ENCODE measurements at places on chromosomes 3 and 15.

GRCh38 chr3:170040418-170040817 is 2.6 kb downstream of the GPR160 start:
- DNase-seq: no peak

DNA sequence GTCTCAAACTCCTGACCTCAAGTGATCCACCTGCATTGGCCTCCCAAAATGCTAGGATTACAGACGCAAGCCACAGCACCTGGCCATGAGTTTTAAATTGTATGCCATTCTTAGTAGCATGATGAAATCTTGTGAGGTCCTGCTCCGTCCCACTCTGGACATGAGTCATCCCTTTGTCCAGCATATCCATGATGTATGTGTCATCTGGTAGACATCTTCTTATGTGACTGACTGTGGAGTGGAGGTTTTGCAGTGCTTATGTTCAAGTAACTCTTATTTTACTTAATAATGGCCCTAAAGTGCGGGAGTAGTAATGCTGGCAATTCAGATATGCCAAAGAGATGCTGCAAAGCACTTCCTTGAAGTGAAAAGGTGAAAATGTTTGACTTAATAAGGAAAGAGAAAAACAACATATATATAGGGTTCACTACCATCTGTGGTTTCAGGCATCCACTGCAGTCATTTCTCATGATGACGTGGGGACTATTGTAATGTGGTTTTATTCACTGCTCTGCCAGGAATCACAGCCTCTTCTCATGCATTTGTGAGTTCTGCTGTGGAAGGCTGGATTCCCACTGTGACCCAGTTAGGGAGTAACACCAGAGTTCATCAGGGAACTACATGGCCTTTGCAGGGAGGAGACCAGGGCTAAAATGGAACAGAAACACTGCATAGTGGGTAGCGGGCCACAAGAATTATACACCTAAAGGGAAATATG is 204.6 kb upstream of the STRIT1 start:
- DNase-seq: peak; percentile 79

DNA sequence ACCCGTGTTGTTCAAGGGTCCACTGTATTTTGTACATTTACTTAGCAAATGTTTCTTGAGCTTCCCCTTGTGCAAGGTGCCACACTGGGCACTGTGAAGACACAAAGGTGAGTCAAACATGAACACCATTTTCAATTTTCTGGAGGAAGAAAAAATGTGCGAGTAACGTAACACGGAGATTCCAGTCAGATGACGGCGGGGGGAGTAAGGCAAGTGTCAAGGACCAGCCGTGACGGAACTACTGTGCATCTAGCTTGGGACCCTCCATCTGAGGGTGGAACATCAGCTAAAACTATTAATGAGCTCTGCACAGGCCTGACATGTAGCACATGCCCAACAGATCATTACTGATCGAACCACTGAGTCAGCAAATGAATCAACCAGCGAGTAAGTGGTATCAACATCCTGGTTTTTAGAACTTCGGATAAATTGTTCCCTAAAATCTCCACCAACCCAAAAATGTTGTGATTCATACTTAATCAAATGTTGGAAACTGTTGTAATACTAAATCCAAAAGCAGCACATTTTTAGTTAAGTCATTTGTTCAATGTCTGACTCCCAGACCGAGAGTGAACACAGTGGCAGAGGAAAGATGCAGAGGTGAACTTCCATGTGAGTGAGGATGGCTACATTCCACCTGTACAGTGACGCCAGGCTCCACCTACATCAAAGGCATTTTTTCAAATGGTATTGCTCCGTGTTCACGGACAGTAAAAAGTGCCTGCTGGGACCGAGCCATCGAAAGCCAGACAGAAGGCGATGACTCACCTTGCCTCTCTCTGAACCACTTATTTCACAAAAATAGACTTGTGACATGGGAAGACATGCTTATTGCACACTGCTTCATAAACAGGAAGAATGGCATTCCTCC is 172.2 kb downstream of the ATP10A start:
- peak; percentile 66 for DNase-seq

DNA sequence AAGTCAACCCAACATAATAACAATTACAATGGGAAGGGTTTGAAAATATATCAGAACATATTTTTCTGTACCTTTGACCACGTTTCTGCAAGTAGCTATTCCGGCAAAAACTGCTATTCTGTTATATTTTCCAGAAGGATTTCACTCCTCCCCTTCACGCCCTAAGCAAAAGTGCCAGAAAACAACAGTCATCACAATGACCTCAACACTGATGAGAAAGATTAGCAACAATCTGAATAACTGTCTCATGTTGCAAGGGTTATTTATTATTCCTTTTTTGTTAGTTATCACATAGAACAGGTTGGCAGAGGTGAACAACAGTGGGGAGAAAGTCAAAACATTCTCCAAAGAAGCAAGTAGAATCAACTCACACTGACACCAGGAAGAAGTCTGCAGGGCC is 269.4 kb upstream of the ARRDC4 start:
- no peak for DNase-seq

DNA sequence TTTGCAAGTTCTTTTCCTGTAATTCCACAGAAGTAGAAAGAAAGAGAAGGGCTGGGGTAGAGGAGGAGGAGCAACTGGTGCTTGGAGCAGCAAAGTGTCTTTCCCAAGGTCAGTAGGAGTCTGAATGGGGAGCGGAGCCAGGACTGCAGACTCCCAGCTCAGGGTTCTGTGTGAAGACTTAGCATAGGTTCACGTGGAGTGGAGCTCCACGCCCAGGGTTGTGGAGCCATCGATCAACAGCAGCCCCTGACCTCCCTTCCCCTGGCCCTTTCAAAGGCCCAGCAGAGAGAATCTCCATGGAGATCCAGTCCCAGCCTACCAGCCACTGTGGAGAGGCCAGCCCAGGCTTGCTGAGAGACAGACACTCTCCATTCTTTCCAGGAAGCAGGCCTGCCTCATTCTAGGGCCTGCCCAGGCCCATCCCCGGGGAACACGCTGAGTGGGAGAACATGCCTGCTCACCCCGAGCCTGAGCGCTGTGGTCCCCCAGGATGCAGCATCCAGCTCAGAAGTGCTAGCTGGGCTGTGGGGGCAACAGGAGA is 62.1 kb downstream of the CORO2B start:
- DNase-seq: no peak

DNA sequence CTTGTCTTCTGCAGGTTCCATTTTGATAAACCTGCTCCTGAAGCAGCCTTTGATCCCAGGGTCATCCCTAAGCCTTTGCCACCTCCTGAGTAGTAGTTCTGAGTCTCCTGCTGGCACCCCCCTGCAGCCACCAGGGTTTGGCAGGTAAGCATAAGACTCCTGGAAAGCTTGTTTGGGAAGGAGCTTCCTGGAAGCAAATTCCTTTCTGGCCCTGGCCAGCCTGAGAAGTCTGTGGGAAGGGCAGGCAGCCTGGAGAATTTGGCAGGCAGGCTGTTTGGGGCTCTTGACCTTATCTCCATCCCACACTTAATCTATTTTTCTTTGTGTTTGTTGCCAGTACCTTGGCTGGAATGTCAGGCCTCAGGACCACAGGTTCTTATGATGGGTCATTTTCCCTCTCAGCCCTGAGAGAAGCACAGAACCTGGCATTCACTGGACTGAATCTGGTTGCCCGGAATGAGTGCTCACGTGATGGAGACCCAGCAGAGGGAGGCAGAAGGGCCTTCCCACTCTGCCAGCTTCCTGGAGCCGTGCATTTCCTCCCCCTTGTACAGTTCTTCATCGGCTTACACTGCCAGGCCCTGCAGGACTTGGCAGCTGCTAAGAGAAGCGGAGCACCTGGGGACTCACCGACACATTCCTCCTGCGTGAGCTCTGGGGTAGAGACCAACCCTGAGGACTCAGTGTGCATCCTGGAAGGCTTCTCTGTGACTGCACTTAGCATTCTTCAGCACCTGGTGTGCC is 13.4 kb downstream of the ATRIP start:
- DNase-seq: no peak

- DNase-seq: no peak
Observed at GRCh38 chr3:187247398-187247797, 44.1 kb downstream of the MASP1 start.

GRCh38 chr3:72171463-72171881 is 386.5 kb upstream of the PROK2 start:
- DNase-seq: peak; percentile 26

GRCh38 chr3:87309601-87310000 is 33.2 kb upstream of the POU1F1 start:
- DNase-seq: no peak

DNA sequence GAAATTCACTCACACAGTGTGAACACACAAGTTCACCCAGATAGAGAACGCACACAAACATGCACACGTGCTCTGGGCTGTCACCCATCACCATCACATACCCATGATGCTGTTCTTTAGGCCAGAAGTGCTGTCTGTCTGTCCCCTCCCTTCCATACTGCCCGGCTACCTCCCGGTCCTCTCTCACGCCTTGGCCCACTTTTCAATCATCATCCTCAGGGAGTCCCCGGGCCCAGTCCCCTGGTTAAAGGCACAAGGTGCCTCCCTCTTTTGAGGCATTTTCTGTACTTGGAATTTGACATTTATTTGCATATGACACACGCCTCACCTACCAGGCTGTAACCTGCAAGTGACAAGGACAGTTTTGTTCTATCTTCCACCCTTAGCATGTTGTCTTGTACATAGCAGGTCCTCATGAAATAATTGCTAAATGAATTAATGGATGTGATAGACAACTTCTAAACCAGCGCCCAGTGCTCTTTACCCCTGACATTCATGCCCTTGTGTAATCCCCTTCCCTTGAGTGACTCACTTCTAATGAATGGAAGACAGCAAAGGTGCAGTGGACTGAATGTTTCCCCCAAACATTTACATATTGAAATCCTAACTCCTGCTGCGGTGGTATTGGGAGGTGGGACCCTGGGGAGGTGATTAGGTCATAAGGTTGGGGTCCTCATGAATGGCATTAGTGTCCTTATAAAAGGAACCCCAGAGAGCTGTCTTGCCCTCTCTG is 73.9 kb upstream of the ADPGK start:
- no peak for DNase-seq

- DNase-seq: no peak
Observed at GRCh38 chr3:80753021-80753420, 985.2 kb upstream of the ROBO1 start.

DNA sequence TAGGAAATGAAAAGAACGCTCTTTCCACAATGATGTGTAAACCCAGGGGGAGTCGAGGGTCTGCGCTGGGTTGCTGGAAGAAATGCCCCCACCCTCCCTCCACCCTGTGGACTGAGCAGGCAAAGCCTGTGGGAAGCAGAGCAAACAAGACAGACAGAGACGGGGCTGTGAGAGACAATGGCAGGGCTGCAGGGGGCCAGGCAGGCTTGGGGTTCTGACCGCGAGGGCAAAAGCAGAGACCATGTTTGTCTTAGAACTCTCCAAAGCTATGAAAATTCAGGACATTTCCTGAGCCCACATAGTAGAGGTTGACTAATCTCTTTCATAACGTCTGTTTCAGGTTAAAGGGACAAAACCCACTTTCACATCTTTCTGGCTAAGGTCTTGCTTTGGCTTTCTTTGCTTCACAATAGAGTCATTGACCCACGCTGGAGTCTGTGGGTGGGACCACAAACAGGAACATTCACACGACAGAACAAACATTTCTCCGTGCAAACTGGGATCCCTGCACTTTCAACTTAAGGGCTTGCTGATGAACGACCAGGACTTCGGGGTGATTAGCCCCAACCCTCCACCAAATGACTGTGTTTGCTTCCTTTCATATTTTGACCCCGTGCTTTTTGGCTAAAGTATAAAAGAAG is 156.0 kb upstream of the TPM1 start:
- no peak for DNase-seq

- DNase-seq: no peak
Observed at GRCh38 chr3:50171540-50172301, 16.6 kb downstream of the SEMA3F start.

DNA sequence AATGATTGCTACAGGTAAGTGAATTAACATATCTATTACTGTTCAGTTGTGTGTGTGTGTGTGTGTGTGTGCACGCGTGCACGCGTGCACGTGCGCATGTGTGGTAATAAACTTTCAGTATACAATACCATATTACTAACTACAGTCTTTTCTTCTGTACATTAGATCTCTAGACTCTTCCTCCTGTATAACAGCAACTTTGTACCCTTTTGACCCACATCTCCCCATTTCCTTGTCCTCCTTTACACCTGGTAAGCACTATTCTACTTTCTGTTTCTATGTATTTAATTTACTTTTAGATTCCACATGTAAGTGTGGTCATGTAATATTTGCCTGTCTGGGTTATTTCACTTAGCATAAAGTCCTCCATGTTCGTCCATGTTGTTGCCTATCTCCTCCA is 29.1 kb upstream of the GOLIM4 start:
- no peak for DNase-seq

GRCh38 chr15:74315626-74316025 is 51.8 kb downstream of the CYP11A1 start:
- DNase-seq: no peak

DNA sequence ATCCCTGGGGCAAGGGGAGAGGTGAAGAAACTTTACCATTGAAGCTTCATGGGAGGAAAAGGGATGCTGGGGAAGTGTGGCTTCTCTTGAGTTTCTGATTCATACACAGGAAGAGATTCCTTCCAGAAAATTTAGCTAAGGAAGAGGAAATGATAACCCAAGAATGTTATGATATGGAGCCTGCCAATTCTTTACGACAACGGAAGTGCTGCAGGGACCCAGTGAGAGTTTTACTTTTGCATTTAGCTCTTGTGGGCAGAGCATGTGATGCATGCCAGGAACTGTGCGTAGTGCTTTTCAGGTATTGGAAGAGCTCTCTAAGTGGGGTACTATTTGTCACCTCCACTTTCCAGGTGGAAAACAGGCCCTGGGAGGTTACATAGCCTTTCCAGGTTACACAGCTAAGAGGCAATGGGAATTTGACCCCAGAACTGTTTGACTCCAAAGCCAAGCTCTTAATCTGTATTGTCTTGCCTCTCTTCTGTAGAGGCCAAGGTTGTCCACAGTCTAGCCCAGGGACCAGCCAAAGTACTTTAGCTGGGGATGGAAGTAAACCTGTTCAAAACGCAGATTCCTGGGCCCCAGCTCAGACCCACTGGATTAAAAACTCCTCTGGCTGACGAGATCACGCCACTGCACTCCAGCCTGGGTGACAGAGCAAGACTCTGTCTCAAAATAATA is 23.0 kb downstream of the CMTM7 start:
- DNase-seq: no peak

GRCh38 chr3:187968883-187969580 is 184.9 kb upstream of the LPP start:
- DNase-seq: peak; percentile 89

DNA sequence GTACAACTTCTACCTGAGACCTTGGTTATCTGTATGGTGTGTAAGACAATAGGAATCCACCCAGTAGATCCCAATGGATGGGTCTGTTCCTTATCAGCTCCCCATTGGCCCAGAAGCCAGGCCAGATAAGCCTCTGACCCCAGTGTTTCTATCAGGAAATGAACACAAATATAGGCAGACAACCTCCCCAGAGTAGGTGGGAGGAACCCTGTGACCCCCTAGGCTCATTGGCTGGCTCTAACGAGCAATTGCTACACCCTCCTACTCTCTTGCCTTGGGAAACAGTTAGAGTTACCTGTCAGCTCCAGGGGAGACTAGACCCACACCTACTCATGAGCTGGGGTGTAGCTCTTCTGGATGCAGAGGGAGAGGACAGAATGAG is 299.9 kb downstream of the UACA start:
- DNase-seq: no peak
